Left ventricle myocardium inferior (tissue), 1 donor: ENCODE measurements at places on chromosomes 6 and 20. TPM values are rescaled to one million over a fixed set of nuclear protein-coding genes. Genes with fewer than 3 reads are reported as not detected.

DNA sequence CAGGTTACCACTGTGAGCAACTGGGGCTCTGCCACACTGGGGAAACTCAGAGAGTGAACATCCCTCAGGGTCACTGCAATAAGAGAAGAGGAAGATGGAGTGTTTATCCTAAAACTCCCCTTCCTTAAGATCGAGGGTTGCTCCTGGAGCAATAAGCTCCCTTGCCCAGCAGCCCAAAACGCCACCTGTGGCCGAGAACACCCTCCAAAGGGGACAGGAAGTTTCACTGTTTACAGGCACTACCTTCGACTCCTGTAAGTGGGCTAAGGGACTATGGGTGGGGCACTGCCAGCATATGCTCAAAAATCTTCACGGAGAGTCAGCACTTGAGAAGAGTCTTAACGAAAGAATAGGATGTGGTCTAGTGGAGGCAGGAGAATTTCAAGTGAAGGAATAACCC, 132.5 kb downstream of the FAXC start:
- no peak overlapping the region for H3K27ac ChIP-seq
- no peak for DNase-seq
- peaks cover 24% of the 10 kb centered on the region for H3K27me3 ChIP-seq

DNA sequence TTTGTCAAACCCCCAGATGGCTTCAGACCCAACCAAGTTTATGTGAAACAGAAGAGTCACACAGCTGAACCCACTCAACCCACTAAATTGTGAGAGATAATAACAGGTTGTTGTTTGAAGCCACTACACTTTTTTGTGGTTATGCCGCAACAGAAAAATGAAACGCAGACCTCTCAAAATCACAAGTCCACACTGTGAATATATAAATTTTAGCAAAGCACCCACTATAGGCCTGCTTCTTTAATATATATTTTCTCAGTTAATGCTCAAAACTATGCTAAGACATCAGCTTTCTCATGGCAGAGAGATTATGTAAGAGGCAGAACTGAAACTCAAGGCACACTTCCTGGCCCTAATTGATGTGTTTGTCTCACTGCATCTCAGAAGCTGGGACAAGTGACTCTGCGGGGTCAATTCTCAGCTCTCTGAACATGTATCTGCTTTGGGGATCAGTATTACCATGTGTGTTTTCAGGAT, 27.7 kb downstream of the MAP3K5 start:
- no peaks in the 10 kb centered on the region for H3K27me3 ChIP-seq
- DNase-seq: no peak
- H3K4me1 ChIP-seq: peaks cover 79% of the 10 kb centered on the region
- no peak overlapping the region for H3K4me3 ChIP-seq
- H3K27ac ChIP-seq: peak overlapping the region; percentile 91

Gene SNPH
- 11.2 TPM for total RNA-seq

DNA sequence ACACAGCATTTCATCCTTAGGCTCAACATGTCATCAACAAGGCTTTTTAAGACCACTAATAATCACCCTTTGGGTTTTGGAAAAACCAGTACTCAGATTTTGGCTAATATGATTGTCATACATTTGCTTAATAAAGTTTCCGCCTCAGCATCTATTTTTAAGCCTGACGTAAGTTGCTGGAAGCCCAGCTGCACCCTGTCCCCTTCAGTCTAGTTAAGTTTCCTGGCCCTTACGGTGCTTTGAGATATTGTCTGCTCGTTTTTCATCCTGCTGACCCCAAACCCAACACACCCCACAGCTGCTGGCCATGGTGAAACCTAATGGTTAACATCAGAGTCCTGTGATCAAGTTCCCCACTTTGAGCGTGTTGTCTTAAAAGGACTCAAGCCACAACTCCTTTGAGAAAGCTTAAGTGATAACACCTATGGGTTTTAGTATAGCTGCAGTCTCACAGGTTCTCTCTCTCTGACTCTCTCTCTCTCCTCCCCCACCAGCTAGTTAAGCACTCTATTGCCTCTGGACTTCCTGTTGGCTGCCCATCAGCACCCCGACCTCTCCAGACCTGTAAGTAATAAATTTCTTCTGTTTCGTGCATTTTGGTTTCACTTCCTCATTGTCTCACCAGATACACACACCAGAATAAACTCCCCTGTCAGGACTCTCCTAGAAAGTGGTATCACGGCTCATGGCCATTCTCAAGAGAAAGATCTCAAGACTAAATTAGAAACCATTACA, 802.0 kb downstream of the C6orf118 start:
- no peaks in the 10 kb centered on the region for H3K4me1 ChIP-seq
- H3K36me3 ChIP-seq: no peaks in the 10 kb centered on the region
- DNase-seq: no peak
- no peak overlapping the region for H3K27ac ChIP-seq
- no peaks in the 10 kb centered on the region for H3K27me3 ChIP-seq

DNA sequence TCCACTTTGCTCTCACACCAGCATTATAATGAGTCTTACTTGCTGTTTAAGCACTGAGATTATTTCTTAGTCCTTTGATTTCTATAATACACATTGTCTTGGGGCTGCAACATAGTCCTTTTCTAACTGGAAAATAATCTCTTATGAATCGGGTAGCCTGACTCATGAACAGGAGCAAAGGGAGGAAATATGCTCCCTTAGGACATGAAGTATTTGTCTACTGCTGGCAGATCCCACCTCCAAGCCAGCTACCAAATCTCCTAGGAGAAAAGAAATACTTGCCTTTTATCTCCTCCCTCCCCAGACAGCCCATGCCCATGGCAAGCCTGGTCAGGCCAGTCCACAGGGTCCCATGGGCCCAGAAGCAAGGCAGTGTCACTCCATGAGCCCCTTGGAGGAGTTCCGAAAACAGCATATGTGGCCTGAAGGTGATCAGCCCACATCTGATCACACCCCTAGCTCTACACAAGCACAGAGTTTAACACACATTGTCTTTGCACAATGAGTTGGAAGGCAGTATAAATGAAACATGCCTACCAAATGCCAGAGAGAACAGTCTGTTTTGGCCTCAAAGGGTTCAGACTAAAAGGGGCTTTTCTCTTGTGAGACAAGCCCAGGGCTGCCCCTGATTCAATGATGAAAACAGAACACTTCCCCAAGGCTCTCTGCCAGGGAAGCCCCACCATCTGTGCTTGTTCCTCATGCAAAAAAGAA, 37.1 kb upstream of the SLC4A11 start:
- no peak overlapping the region for H3K4me3 ChIP-seq
- H3K36me3 ChIP-seq: peaks cover 92% of the 10 kb centered on the region
- H3K27me3 ChIP-seq: no peaks in the 10 kb centered on the region
- peaks cover 17% of the 10 kb centered on the region for H3K4me1 ChIP-seq
- H3K27ac ChIP-seq: no peak overlapping the region

- no peaks in the 10 kb centered on the region for H3K27me3 ChIP-seq
- no peak overlapping the region for H3K27ac ChIP-seq
- no peaks in the 10 kb centered on the region for H3K36me3 ChIP-seq
- no peak for DNase-seq
- H3K4me3 ChIP-seq: no peak overlapping the region
Observed at GRCh38 chr6:137006056-137006455, 38.7 kb downstream of the IL20RA start.

DNA sequence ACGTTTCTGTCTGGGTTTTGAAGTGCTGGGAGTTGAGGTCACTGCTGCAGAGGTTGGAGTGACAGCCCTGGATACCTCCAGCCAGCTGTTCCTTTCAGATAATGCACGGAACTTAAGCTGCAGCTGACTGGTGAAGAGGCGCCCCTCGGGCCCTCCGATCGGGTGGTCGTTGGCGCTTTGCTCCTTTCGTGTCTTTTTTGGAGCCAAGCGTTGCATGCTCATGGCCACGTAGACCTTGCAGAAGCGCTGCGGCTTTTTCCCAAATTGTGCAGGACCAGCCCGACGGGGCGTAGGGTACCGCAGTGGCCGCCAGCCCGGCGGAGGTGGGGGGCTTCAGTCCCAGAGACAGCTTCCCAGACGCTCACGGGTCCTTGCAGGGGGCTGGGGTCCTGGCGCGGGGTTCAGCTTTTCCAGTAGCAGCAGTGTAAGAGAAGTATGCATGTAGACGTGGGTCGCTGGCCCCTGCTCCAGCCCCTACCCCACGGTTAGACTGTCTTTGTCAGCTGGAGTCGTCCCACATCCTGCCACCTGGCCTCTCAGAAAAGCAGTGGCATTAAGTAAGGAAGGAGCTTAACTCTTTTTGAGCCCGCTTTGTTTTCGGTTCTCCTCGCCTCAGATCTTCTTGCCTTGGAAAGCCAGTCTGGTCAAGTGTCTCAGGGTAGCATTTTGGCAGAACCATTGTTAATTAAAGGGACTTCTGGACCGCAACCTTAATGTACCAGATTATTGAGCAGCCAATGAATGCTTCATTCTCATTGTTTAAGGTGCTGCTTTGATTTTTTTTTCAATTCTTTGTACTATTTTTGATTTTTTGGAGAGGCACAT, 838 bp downstream of the TNFAIP3 start:
- no peaks in the 10 kb centered on the region for H3K27me3 ChIP-seq
- DNase-seq: peak; percentile 18
- peaks cover 68% of the 10 kb centered on the region for H3K4me1 ChIP-seq
- H3K27ac ChIP-seq: peak overlapping the region; percentile 93
- peak overlapping the region; percentile 100 for H3K4me3 ChIP-seq

- no peaks in the 10 kb centered on the region for H3K27me3 ChIP-seq
- H3K27ac ChIP-seq: no peak overlapping the region
- peaks cover 39% of the 10 kb centered on the region for H3K36me3 ChIP-seq
- H3K4me1 ChIP-seq: no peaks in the 10 kb centered on the region
Observed at GRCh38 chr20:5974531-5974930, 24.1 kb downstream of the MCM8 start.

- peak; percentile 40 for DNase-seq
- H3K36me3 ChIP-seq: no peaks in the 10 kb centered on the region
- no peak overlapping the region for H3K27ac ChIP-seq
- H3K4me1 ChIP-seq: peaks cover 55% of the 10 kb centered on the region
- peaks cover 100% of the 10 kb centered on the region for H3K27me3 ChIP-seq
Observed at GRCh38 chr20:21102603-21103311, 3.4 kb downstream of the LINC00237 start.

GRCh38 chr6:45647341-45648261, 269.9 kb upstream of the SUPT3H start:
- H3K4me1 ChIP-seq: no peaks in the 10 kb centered on the region
- H3K36me3 ChIP-seq: no peaks in the 10 kb centered on the region
- no peak overlapping the region for H3K4me3 ChIP-seq
- H3K27ac ChIP-seq: no peak overlapping the region
- no peak for DNase-seq
- peaks cover 24% of the 10 kb centered on the region for H3K27me3 ChIP-seq

Gene PTCRA
- not detected for total RNA-seq

DNA sequence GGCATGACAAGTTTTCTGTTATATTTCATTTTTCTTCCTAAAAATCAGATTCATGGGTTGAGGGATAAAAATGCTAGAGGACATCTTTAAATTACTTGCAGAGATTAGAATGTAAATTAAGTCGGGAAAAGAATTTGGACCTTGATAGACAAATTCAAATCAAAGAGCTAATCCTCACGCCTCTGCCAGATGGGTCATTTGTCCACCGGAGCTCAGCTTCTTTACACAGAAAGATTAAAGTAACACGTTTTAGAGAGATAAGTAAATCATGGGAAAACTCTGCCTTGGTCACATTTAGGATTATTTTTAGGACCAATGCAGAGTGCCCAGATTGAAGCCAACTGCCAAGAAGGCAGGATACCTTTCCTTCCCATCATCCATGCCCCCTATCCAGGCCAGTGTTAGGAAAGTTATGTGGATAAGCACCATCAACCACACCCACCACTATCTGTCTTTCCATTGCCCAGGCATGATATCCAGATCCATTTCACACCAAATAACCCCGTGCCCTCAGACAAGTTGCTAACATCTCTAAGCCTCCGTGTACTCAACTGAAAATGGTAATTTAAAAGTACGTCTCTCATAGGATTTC, 397.4 kb upstream of the PLCB4 start:
- DNase-seq: no peak
- no peak overlapping the region for H3K4me3 ChIP-seq
- H3K27ac ChIP-seq: peak overlapping the region; percentile 47
- peaks cover 49% of the 10 kb centered on the region for H3K4me1 ChIP-seq

Gene TBCC
- 12.8 TPM for total RNA-seq

- no peak overlapping the region for H3K27ac ChIP-seq
- H3K36me3 ChIP-seq: no peaks in the 10 kb centered on the region
- no peak for DNase-seq
- peaks cover 9% of the 10 kb centered on the region for H3K4me1 ChIP-seq
- H3K27me3 ChIP-seq: no peaks in the 10 kb centered on the region
Observed at GRCh38 chr6:38345586-38345985, 294.1 kb downstream of the BTBD9 start.

DNA sequence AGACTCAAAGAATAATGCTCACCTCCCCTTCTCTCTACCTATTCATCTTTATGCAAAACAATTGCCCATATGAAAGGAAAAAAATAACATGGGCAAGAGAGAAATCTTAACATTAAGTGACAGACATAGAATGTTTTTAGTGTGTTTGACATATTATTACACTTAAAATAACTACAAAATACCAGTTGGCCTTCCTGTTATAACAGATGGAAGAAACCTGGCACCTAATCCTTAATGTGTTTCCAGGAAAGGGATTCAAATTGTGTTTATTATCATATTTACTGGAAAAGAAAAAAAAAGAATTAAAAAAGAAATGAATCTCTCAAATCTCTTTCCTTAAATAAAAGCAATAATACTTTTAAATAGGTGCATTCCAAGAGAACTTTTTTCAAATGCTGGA, 158.6 kb downstream of the LAMP5 start:
- no peaks in the 10 kb centered on the region for H3K36me3 ChIP-seq
- no peak for DNase-seq
- no peaks in the 10 kb centered on the region for H3K27me3 ChIP-seq

- no peak overlapping the region for H3K4me3 ChIP-seq
- no peaks in the 10 kb centered on the region for H3K27me3 ChIP-seq
- H3K27ac ChIP-seq: peak overlapping the region; percentile 30
- no peaks in the 10 kb centered on the region for H3K4me1 ChIP-seq
- no peaks in the 10 kb centered on the region for H3K36me3 ChIP-seq
Observed at GRCh38 chr6:66226109-66226508, 519.1 kb upstream of the EYS start.

DNA sequence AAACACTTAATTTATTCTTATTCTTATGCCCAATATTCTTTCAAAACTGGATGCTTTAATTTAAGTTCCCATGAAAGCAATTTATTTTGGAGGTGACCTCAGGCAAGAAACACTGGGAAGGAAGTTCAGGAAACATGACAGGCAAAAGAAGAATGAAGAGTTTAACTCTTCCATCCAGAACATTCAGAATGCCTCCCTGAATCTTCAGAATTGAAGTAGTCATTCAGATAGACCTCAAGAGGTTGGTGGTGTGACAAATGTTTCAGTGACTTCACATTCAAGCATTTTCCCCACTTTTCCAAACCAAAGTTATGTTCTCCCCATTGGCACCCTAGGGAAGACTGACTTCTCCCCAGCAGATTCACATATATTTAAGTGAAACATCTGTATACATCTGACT, 110.5 kb downstream of the HAO1 start:
- no peak for DNase-seq
- H3K27ac ChIP-seq: no peak overlapping the region
- H3K27me3 ChIP-seq: no peaks in the 10 kb centered on the region
- H3K4me1 ChIP-seq: no peaks in the 10 kb centered on the region
- no peaks in the 10 kb centered on the region for H3K36me3 ChIP-seq
- H3K4me3 ChIP-seq: no peak overlapping the region

Gene FLOT1
- total RNA-seq: 223 TPM

Gene EDN3
- not detected for total RNA-seq

- H3K27ac ChIP-seq: no peak overlapping the region
- H3K4me1 ChIP-seq: peaks cover 5% of the 10 kb centered on the region
- no peaks in the 10 kb centered on the region for H3K27me3 ChIP-seq
Observed at GRCh38 chr20:6103301-6103700, 19.5 kb downstream of the FERMT1 start.

Gene MUC21
- total RNA-seq: not detected

Gene LY6G6D
- total RNA-seq: not detected
